ELR (cell line): ENCODE measurements at places on chromosomes 16 and 17.

DNA sequence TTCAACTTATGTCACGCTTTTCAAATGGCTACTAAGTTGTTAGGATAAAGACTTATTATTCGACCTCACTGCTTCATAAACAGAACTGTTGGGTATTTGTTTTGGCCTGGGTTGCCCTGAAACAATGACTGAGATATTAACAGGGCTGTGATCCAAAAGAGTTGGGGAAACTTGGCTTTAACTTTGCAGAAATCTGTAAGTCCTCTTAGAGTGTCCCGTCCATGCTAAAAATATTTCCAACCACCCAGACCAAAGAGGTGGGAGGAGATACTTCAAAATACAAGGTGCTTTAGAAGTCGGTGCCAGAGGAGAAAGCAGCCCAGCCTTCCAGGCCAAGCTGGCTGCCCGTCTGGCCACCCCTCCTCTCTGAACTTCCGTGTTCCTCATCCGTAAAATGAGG is 16.1 kb upstream of the SPATA32 start:
- DNase-seq: no peak

GRCh38 chr17:78454346-78454745 is 75.9 kb downstream of the PGS1 start:
- DNase-seq: no peak

DNA sequence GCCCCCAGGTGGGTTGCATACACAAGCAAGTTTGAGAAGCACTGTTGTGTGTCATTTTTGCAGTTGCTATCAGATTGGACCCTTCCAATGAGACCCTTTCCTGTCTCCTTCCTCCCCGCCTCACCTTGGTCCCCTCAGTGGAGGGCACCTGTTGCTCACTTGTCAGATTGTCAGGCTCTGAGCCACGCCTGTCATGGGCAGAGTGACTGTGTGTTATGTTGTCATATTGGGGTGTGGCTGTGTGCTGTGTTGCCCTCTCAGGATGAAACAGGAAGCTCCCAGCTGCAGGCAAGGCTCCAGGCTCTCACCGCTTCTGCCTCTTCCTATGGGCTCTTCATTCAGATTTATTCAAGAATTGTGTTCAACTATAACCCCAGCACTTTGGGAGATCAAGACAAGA is 302.9 kb downstream of the CPPED1 start:
- no peak for DNase-seq

DNA sequence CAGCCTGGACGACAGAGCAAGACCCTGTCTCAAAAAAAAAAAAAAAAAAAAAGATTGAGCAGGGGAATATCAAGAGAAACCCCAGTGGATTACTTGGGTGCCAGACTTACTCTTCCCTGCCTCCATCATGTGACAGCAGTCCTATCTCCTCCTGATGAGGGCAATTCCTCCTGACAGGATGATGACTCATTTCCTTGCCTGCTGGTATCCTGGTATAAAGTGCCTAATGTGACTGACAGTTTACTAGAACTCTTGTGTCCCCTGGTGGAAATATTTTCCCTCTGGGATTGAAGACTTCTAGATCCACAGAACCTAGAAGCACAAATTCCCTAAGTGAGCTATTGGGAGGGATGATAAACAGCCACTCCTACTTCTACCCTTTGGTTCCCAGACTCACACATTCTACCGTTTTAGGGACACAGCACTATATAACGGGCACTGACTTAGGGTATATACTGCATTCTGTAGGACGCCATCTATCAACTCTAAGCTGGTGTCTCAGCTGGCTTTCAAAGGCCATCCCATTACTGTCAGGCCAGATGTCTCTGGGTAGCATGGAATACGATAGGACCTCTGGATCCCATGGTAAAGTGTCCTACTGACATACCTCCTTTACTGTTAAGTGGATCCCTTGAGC is 114.6 kb upstream of the MED13 start:
- peak; percentile 91 for DNase-seq

GRCh38 chr17:34378664-34379101 is 15.7 kb upstream of the CCL1 start:
- DNase-seq: no peak

DNA sequence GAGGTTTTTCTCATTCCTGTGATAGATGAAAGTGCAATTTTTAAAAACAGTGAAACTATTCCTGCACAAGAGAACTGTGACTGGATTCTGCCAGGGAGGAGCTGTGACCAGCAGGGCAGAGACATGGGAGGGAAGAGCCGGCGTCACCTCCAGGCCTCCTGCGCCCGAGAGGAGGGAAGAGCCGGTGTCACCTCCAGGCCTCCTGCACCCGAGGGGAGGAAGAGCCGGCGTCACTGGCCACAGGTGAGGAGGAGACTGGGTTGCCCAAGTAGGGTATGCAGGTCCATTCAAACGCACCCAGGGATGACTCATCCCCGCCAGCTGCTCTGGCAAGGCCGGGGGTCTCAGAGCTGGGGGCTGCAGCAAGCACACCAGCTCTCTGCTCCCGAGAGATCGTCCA is 56.7 kb downstream of the METRNL start:
- DNase-seq: no peak
